ENCODE measurements at places on chromosomes 4 and X.

DNA sequence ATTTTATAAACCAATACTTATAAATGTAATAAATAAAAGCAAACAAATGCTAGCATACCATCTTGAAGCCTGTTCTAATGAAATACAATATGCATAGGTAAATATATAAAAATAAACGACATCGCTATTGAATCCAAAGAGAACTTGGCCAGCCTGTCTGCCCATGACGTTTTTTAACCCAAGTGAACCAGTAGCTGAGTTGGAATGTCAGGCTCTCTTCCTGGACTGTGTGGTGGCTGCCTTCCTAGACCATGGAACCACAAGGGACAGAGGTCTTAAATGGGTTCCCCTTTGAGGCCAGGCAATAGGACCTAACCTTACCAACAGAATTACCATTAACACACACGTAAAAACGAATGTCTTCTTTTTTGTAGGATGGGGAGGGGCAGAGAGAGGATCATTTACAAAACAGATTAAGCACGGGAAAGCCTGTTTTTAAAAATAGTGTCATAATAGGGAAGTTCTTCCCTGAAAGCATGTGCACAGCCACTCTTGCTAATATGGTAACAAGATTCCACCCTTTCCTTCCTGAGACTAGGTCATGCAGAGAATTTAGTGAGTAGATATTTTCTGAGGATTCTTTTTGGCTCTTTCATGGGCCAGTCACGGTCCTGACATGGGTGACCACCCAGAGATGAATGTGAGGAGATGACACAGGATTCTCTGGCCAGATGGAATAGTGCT lies 69.4 kb upstream of the ACSL1 start:
- no peak for DNase-seq

DNA sequence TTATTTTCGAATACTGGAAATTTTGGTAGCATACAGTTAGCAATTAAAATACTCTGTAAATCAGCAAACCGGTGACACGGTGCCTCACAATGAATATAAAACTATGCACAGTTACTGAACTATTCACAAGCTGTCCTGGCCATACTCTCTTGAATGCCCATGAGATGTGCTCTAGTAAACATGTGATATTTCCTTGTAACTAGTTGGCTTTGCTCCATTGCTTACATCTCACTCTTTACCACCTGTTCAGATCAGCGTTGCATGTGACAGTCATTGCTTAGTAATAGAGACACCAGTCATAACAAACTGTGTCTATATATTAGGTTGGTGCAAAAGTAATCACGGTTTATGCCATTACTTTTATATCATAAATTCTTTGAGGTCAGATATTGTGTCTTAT lies 897.9 kb upstream of the FTHL17 start:
- no peak for DNase-seq

DNA sequence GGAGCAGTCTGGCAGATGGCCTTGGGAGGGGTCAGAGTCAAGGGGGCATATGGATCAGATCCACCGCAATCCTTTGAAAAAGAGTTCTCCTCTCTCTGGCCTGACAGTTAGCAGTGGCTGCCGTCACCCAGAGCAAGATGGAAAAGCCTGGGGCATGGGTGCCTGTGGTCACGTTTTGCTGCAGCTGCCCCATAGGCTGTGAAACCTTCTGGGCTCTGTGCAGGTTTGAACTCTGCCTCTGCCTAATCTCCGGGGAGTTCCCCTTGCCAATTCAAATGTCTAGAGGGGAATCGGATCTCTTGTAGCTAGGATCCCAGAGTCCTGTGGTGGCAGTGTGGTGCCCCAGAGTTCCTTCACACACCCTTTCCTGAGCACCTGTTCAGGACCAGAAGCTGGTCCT lies 23.4 kb upstream of the ANKRD17 start:
- no peak for DNase-seq

- DNase-seq = no peak
These were observed 17.1 kb downstream of the RCHY1 start for GRCh38 chr4:75497133-75497532.

GRCh38 chr4:136725286-136726081 lies 806.8 kb downstream of the PCDH18 start:
- no peak for DNase-seq

DNA sequence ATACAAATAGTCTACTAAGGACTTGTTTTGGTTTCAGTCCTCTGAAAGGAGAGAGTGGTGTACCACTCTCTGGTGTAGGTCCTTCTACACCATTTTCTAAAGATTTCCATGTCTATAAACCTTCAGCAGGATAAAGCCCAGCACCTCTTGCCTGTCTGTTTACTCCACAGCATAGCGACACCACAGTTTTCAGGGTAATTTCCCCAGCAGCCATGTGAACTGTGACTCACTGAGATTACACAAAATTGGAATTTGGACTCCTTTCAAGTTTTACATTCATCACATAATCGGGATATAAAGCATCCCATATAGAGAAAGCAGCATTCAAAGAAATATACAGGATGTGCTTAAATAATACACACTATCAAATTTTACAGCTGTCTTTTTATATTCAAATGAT lies 229.6 kb downstream of the PRDM5 start:
- DNase-seq = no peak

- no peak for DNase-seq
These were observed 122.2 kb downstream of the CAMK2D start for GRCh38 chr4:113639326-113639725.

DNA sequence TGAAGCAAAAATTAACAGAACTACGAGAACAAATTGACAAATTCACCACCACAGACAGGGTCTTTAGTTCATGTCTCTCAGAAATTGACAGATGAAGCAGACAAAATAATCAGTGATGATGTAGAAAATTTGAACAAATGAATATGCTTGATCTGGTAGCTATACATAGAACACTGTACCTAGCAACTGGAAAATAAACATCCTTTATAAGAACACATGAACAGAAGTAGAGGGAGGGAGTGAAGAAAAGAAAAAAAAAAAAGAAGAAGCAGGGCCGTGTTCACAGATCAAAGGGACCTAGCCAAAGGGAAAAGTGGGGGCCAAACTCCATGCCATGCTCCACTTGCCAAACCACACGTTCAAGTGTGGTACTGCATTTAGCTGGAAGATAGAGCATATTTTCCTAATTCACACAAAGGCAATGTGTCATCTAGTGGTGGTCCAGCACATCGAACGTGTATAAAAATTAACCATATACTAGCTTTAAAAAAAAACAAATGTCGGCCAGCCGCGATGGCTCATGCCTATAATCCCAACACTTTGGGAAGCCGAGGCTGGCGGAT lies 5.6 kb upstream of the THOC2 start:
- DNase-seq = no peak

- DNase-seq = no peak
These were observed 114.3 kb upstream of the EMCN start for GRCh38 chr4:100632163-100632562.

DNA sequence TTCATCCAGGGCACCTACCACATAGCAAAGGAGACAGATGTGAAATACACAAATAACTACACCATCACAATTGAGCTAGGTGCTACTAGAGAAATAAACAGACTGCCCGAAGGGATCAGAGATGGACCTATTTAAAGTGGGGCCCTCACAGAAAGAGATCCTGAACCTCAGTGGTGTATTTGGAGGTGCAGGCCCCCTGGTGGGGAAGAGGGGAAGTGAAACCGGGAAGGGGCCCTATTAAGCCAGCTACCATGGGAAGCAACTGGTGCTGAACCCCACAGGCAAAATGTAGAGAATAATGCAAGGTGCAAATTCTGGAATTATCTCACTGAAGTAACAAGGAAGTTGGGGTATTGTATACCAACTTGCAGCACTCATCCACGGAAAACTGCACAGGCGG lies 78.6 kb upstream of the FAM9A start:
- DNase-seq = no peak

GRCh38 chrX:6170424-6170823 lies 58.2 kb downstream of the NLGN4X start:
- no peak for DNase-seq

DNA sequence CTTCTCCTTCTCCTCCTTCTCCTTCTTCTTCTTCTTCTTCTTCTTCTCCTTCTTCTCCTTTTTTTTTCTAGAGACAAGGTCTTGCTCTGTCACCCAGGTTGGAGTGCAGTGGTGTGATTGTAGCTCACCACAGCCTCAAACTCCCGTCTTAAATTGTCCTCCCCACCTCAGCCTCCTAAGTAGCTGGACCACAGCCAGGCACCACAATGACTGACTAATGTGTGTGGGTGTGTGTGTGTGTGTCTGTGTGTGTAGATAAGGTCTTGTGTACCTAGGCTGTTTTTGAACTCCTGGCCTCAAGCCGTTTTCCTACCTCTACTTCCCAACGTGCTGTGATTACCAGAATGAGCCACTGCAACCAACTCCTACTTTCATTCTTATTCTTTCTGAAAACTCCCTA lies 390.9 kb downstream of the ADAM29 start:
- DNase-seq = no peak

GRCh38 chr4:169269916-169270809 lies 593 bp downstream of the SH3RF1 start:
- peak; percentile 33 for DNase-seq

- DNase-seq = no peak
These were observed 1.3 kb downstream of the NOP14 start for GRCh38 chr4:2961811-2962441.

DNA sequence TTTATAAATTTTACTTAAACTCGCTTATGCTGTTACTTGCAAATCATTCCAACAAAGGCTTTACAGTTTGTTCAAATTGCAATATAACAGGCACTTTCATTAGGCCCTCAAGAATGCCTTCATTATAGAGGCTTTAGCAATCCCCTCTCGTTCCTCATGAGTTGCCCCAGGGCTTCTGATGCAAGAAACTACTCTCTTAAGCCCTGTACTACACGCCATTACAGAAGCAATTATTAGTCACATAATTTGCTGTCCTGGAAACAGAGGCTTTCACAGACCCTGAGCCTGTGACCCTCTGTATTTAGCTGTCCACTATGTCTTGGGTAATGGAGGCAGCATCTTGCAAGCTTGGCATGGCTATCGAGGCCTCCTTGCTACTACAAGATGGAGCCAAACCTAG lies 965.9 kb upstream of the DIAPH2 start:
- DNase-seq = no peak

- DNase-seq = no peak
These were observed 69.4 kb downstream of the DCHS2 start for GRCh38 chr4:154422152-154422551.

DNA sequence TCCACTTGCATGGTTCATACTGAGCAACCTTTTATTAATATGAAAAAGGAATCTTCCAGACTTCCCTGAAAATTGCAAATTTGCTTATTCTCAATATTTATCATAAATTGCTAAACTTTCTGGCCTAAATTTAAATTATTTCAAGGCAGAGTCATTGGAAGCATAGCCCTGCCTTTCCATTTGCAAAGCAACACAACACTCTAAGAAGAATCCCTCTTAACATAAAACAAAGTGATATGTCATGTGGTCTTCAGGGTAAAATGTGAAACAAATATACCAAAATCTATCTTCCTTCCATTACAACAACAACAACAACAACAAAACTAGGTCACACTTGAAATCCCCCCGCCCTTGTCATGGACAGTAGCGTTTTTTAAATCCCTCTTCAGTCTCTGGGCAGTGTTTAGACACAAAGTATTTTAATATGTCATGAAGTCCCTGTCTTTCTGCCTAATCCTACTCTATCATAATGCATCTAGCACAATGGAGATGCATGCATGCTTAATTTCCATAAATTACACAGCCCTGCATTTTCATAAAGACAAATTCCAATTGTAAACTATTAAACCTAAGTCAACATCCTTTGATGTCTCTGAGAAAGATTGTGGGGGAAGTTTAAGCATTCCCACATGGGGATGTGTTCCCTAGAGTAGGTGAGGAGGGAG lies 668.9 kb upstream of the LCORL start:
- no peak for DNase-seq

GRCh38 chr4:155342142-155342541 lies 34.6 kb downstream of the MAP9 start:
- no peak for DNase-seq

- DNase-seq = no peak
These were observed 11.5 kb upstream of the CHST7 start for GRCh38 chrX:46561824-46562657.

DNA sequence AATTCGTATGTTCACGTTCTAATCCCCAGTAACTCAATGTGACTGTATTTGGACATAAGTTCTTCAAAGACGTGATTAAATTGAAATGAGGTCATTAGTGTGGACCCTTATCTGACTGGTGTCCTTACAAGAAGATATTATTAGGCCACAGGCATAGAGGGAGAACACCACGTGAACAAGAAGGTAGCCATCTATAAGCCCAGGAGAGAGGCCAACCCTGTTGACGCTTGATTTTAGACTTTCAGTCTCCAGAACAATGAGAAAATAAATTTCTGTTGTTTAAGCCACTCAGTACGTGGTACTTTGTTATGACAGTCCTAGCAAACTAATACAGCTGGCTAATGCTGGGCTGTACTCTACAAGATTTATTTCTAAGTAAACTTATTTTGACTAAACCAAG lies 1.5 kb upstream of the EIF1AX start:
- DNase-seq = no peak

GRCh38 chr4:6257247-6258025 lies 12.2 kb upstream of the WFS1 start:
- no peak for DNase-seq

DNA sequence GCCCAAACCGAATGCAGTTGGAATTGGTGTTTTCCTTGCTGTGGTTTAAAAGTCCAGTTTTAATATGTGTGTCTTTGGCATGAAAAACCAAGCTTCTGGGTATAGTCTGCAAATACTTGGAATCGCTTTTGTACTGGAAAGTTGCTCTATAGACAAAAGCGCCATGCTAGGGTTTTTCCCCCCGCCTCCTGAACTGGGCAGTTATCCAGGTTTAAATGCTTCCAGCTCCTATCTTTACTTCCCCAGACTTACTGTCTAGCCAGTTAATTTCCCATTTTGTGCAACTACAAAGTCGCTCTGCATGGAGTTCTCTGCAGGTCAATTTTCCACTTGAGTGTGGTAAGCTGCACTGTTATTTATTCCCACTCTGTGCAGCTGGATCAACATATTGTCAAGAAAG lies 2.7 kb downstream of the RASL11B start:
- peak; percentile 97 for DNase-seq

- DNase-seq = no peak
These were observed 57.8 kb downstream of the HEPH start for GRCh38 chrX:66221856-66222255.

- DNase-seq = no peak
These were observed 17.8 kb upstream of the CXCL3 start for GRCh38 chr4:74056114-74056857.

DNA sequence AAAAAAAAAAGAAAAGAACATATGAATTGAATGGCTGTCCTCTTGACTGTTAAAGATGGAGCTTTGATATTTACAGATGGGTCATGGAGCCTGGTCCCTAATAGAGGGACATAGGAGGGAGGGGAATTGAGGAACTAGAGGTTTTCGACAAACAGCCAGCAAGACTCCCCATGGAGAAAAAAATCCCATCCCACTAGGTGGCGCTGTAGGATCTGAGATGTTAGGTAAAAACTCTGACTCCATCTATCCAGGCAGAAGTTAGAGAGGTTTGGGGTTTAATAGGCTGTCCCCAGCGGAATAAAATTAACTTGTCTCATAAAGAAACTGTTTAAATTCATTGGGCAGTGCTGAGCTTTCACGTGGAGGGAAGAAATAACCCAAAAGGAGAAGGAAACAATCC lies 45.9 kb downstream of the HMGB2 start:
- no peak for DNase-seq

- DNase-seq = no peak
These were observed 633.4 kb downstream of the PDHA2 start for GRCh38 chr4:96473246-96473645.

GRCh38 chr4:20137176-20137575 lies 114.5 kb upstream of the SLIT2 start:
- DNase-seq = no peak

GRCh38 chr4:12926189-12927066 lies 557.7 kb downstream of the RAB28 start:
- DNase-seq = no peak

GRCh38 chr4:118839221-118839927 lies 3.4 kb upstream of the SEC24D start:
- no peak for DNase-seq

Data from NCI-H345 (cell line).